ENCODE measurements at places on chromosomes 5 and 9. TPM values are rescaled to one million over a fixed set of nuclear protein-coding genes. Genes with fewer than 3 reads are reported as not detected.

The SPAAR gene
- 0.14 TPM for total RNA-seq

The SV2C gene
- total RNA-seq, result 0.18 TPM

The KCNN2 gene
- 19.6 TPM for total RNA-seq

- DNase-seq, result no peak
These were observed 55.9 kb upstream of the MTAP start for GRCh38 chr9:21746550-21746949.

DNA sequence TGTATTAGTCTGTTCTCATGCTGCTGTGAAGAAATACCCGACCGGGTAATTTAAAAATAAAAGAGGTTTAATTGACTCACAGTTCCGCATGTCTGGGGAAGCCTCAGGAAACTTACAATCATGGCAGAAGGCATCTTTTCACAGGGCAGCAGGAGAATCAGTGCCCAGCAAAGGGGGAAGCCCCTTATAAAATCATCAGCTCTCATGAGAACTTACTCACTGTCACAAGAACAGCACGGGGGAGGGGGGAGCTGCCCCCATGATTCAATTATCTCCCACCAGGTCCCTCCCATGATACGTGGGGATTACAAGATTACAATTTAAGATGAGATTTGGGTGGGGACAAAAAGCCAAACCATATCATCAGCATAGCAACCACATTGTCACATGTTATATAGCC lies 102.5 kb downstream of the GPBP1 start:
- no peak for DNase-seq

DNA sequence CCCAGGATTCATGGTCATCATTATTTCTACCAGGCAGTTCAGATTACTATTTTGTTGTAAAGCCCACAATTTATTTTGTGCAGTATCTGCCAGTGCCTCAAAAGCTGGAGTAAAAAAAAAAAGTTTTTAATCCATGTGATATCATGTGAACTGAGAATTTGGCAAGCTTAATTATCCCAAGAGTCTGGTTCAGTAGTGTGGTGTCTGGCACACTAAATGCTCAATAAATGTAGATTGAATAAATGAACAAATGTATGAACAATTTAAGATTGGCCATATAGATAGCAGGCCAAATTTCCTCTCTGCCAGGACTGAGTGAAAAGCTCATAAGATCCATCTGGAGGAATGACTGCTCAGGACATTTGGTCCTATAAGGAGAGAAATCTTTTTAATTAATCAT lies 533.0 kb downstream of the TLE1 start:
- DNase-seq, result no peak

GRCh38 chr5:157731272-157732129 lies at the start of gene THG1L:
THG1L (plus strand) TSS chr5:157731420; CDS start chr5:157731441, 21 bp downstream.
- peak; percentile 97 for DNase-seq

All from mesothelial cell of epicardium (in vitro differentiated cells).